ENCODE measurements at places on chromosomes 12 and 14. TPM values are rescaled to one million over a fixed set of nuclear protein-coding genes. Genes with fewer than 3 reads are reported as not detected.

Gene FAIM2
- 19.4 TPM for total RNA-seq

Gene P2RX2
- not detected for total RNA-seq

Gene PRKAG1
- 67.0 TPM for total RNA-seq

DNA sequence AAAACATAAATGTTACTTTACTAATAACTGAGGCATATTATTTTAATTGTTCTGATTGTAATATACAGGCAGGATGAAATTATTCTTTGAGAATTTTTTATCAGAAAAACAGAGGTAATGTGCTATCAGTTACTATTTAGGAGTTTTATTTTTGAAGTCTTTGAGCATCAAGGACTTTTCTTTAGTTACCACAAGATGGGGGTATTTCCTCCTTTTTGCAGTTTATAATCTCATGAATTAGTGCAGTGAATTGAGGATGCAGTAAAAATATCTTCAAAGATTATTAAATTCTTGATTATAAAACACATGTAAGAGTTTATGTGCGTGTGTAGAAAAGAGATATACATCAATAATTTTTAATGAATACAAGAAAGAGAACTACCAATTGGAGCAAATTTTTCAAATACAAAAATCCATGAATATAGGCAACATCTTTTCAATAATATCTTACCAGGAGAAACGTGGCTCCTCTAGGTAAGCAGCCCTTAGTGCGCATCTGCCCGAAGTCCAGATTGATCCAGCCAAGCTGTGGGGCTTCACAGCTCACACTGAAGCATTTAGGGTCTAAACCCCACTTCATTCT, 71.6 kb downstream of the ERGIC2 start:
- no peak for DNase-seq

DNA sequence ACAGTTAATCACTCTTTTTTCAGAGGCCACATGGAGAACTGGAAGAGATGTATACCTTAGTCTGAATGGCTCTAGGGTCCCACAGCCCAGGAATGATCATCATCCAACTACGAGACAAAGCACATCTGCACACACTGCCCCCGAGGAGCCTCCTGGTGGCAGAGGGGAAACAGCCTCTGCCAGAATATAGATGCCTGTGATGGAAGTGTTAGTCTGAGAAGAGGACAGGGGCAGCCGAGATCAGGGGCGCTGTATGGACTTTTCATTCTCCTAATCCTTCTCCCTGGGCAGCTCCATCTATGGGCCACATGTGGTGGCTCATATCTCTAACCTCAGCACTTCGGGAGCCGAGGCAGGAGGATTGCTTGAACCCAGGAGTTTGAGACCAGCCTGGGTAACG, 82.8 kb upstream of the CAPRIN2 start:
- no peak for DNase-seq

Gene ANKRD33
- total RNA-seq, result not detected

Gene FOXN4
- not detected for total RNA-seq

DNA sequence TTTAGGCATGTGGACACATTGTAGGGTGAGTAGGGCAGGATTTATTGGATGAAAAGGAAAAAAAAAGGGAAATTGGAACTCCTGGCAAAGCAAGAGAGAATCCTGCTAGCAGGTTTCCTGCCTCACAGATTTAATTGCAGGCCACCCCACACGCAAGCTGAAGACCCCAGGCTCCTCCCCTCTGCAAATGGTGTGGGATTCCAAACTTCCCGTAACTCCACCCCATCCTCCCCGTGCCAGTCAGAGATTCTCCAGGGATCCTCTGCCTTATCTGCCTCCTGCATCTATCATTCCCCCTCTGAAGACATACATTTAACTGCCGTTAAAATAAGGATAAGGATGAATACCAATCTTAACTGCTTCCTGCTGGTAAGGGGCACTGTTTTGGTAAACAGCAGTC, 249.8 kb upstream of the GARIN2 start:
- no peak for DNase-seq

Gene PRB2
- not detected for total RNA-seq

Gene LRIG3
- 54.0 TPM for total RNA-seq

Gene ARPC3
- 180 TPM for total RNA-seq

GRCh38 chr12:30945443-30946164, 19.1 kb downstream of the TSPAN11 start:
- DNase-seq, result no peak

Gene CCDC63
- not detected for total RNA-seq

Gene CAPZA3
- total RNA-seq, result not detected

DNA sequence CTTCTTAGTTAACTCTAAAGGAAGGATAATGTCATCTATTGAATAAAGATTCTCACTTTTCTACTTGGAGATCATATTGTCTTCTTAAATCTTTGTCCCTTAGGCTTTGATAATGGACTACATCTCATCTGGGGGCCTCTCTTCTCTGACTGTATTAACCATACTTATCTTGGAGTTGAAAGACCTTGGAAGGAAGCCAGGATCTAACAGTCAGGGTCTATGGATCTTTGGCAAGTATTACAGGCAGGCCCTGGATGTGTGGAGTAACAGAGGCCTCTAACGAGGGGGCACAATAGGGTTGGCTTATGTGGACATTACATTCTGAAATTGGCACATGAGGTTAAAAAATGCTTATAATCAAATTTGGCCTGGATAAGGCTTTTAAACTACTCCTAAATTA, 513.8 kb downstream of the NRXN3 start:
- DNase-seq, result no peak

Gene KRT72
- total RNA-seq, result not detected

- no peak for DNase-seq
These were observed 140.6 kb downstream of the EGLN3 start for GRCh38 chr14:33810308-33810707.

Gene ENDOU
- 21.4 TPM for total RNA-seq

Gene SOX5
- total RNA-seq, result 21.1 TPM

- DNase-seq, result no peak
These were observed 243.0 kb upstream of the PDE3A start for GRCh38 chr12:20125276-20125798.

- DNase-seq, result no peak
These were observed 29.3 kb downstream of the SLC7A8 start for GRCh38 chr14:23153851-23154796.

- no peak for DNase-seq
These were observed 626 bp downstream of the LHX5 start for GRCh38 chr12:113470871-113471618.

GRCh38 chr14:72932893-72933292, 6.6 kb downstream of the DCAF4 start:
- DNase-seq, result no peak

DNA sequence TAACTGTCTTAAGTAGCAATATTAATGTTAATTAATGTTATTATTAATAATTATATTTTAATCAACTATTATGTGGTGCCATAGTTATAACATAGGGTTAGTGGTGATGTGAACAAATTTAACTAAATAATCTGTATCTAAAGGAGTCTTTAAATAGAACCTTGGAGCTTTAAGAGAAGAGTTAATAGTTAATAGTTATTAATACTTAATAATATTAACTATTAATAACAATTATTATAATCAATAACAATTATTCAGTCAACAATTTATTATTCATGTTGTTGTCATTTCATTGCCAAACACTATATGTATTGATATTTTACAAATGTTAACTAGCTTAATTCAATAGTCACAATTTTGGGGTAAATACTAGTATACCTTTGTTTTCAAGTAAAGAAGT, 58.2 kb downstream of the SLC16A7 start:
- no peak for DNase-seq

Gene RNASE7
- 18.2 TPM for total RNA-seq

DNA sequence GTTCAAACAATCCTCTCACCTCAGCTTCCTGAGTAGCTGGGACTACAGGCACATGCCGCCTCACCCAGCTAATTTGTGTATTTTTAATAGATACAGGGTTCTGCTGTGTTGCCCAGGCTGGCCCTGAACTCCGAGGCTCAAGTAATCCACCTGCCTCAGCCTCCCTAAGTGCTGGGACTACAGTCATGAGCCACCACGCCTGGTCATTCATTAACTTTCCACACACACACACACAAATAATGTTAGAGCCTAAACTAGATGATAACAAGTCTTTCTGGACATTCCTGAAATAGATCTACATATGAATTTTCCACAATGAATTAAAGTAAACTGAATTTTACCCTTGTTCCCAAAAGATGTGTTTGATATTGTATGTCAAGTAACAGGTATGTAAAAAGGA, 776.0 kb downstream of the GALC start:
- DNase-seq, result no peak

All from vagina (tissue), 2 donors.